ENCODE measurements at places on chromosomes 5 and 9.

DNA sequence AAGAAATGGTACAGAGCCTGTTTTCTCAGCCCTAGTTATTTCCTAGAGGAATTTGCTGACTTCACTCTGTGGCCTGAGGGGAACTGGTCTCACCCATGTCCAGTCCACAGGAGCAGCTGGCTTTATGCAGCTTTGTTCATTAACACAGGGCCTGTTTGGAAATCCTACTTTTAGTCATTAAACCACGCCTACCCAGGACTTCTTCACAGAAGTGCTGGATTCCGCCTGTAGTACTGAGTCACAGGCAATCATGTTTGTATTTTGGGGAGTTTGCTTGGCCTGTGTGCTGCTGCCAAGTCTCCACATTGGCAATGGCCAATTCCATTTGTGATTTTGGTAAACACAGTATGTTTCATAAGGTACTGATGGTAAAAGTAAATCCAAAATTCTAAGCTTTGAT is 52.8 kb downstream of the CTNND2 start:
- DNase-seq: no peak

DNA sequence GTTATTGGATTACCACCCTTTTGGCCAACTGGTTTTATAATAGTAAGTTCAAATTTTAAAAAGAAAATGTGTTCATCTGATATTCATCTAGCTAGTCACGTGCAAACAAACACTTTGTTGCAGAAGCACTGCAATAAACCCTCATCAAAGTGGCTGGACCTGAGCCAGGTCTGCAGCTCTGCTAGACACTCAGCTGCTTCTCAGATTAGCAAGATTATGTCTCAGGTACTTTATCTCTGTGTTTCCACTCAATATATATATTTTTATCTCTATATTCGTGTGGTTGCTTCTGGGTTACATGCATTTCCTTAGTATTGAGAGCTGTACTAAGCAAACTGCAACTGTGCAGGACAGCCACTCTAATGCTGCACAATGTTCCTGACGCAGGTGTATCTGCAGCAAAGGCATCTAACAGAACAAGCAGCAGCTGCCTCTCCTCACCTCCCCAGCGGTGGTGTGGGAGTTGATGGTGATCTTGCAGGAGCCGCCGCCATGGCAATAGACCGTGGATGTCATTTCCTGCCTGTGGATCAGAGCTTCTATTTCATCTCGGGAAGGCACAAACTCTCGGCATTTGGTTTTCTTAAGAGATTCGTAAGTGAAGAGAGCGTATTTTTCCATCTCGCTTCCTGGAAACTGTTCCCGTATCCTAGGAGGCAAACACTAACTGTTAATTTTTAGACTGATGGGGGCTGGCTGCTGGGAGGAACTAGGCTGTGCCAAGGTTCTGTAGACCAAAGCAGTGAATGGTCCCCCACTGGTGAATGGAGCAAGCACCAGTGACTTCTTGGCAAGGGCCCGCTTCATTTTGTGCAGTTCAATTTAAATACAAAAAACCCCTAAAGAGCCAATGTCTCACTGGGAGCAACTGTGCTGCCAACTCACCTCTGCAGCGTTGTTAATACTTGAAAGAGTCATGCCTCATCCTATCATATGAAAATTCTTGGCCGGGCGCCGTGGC is 56.7 kb upstream of the RETREG1 start:
- no peak for DNase-seq

DNA sequence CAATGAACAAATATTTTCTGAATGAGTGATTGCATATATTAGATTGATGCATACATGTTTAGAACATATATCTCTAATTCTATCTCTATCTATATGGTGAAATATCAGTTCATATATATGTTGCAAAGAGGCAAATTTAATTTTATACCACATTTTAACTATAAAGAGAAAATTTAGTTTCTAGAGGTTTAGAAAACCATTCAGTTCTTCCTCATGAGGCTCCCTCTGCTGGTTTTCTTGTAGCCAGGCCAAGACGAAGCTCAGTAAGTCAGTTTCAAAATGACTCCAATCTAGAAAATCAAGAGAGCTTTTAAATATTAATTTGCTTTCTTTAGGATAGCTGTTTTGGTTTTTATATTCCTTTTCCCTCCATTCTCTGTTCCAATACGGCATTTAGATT is 312.1 kb downstream of the TMEM232 start:
- DNase-seq: no peak

DNA sequence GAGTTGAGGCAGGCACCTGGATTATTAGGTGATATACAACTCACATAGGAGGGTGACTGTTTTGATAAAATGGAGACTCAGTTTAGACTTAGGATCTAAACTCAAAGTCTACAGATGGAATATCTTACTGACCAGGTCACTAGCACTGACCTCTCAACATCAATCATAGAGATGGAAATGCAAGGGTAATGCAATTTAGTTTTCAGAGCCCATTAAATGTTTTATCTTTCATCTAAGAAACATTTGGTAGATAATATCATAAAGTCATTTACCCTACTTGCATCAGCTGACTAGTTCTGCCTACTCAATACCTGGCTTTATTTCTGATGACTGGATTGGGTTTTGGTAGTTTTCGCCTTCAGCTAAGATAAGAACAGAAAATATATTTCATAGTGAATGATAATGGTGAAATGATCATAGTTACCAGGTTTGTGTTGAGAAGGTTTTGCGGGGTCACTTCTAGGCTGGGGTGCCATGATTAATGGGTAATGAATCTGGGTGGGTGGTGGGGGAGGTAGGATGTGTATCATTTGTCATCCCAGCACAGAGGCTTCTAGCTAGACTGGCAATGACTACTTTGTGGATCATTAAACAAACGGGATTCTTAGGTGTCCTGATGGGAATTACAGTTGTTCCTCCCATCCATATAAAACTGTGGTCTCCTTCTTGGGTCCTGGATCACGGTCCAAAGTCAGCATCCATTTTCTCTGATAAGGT is 173.4 kb downstream of the PPP2R2B start:
- DNase-seq: no peak

- no peak for DNase-seq
Measured at GRCh38 chr9:2924380-2924768, 80.5 kb upstream of the PUM3 start.

DNA sequence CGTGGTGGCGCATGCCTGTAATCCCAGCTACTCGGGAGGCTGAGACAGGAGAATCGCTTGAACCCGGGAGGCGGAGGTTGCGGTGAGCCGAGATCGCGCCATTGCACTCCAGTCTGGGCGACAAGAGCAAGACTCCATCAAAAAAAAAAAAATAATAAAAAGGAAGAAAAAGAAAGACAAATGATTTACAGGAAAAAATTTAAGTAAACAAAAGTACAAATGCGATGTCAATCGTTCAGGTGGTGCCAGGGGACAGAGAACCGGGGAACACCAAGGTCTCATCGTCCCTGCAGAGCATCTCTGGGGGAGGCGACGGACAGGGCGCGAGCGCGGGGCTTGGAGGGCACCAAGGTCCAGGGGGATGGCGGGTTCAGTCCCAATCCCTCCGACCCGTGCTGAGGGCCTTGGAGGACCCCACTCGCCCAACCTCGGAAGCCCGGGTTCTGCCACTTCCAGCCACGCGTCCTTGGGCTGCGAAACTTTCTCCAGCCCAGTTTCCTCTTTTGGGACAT is 607 bp upstream of the HNRNPAB start:
- DNase-seq: no peak

Data from activated CD4-positive, alpha-beta T cell treated with anti-CD3 and anti-CD28 coated beads, Interleukin-2, Interleukin-4, amounts not matched to agents 100 ng/mL and 50 ng/mL, durations not matched to agents 16 hours and 8 hours (primary cell).